ENCODE measurements at places on chromosomes 13 and 19.

- no peak for DNase-seq
Observed at GRCh38 chr13:34265046-34265679, 447.2 kb downstream of the RFC3 start.

GRCh38 chr19:16417660-16418596 lies 53.8 kb downstream of the EPS15L1 start:
- peak; percentile 92 for DNase-seq

- DNase-seq: no peak
Observed at GRCh38 chr13:98285852-98286594, 109.0 kb upstream of the RNF113B start.

DNA sequence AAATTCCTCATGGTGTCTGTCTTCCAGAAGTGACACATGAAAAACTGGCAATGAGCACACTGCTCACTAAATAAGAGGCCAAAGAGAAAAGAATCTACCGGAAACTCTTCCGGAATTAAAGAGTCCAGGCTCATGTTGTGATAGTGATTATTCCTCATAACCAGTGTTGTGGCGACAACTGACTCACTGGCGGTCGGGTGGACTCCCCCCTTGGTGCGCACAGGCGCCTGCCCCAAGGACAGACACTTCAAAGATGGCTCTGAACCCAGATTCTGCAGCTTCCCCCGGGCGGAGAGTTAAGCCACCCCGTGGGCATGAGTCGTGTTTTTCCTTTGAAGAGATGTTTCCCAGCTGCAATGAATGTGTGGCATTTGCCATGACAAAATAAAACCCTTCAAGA lies 10.3 kb downstream of the IL17D start:
- DNase-seq: no peak

DNA sequence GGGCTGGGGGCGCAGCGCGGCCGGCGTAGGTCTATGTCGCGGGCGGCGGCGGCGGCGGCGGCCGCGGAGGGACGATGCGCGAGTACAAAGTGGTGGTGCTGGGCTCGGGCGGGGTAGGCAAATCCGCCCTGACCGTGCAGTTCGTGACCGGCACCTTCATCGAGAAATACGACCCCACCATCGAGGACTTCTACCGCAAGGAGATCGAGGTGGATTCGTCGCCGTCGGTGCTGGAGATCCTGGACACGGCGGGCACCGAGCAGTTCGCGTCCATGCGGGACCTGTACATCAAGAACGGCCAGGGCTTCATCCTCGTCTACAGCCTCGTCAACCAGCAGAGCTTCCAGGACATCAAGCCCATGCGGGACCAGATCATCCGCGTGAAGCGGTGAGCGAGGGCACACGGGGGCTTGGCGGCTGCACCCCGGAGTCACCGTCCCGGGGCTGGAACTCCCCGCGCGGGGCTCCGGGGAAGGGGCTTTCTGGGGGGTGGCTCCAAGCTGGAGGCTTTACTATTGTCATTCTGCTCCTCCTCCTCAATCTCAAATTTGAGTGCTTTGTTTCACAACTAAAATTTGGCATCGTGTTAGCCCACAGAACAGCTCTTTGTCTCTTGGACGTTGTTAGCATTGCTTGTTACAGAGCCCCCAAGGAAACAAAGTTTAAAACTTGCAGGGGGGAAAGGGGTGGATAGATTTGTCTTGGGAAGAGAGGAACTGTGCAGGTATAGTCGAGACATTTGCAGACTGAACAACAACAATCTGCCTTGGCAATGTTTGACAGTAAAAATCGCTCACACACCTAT lies 630 bp downstream of the RAP2A start:
- DNase-seq: no peak

DNA sequence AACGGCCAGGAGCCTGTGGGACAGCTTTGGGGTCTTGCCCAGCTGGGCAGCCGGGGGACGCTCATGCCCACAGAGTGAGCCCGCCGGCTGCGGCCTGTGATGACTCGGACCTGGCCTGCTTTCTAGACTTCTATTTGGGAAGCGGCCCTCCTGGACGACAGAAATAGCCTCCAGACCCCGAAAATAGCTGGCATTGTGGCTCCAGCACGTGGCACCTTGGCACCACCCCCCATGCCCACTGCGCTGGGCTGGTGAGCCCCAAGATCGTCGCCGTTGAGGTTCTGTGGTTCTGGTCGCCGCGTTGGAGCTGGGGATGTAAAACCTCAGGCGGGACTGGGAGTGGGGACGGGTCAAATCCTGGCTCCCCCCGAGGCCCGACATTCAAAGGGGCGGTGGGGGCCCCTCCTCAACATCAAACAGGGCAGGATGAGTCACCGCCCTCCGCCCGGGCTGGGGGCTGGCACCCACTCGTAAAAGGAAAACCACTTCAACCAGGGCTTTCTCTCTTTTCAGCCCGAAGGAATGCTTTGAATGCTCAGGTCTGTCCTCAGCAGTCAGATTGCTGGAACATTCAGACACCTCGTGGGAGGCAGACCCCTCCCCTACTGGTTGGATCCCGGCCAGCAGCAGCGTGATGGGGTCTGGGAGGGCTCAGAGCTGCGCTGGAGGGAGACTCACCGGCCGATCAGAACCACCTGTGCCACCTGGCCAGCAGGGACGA lies 42.1 kb downstream of the GADD45B start:
- no peak for DNase-seq

- DNase-seq: no peak
Observed at GRCh38 chr13:51432576-51432975, 20.3 kb downstream of the INTS6 start.

- no peak for DNase-seq
Observed at GRCh38 chr13:25166306-25166705, 5.8 kb downstream of the AMER2 start.

DNA sequence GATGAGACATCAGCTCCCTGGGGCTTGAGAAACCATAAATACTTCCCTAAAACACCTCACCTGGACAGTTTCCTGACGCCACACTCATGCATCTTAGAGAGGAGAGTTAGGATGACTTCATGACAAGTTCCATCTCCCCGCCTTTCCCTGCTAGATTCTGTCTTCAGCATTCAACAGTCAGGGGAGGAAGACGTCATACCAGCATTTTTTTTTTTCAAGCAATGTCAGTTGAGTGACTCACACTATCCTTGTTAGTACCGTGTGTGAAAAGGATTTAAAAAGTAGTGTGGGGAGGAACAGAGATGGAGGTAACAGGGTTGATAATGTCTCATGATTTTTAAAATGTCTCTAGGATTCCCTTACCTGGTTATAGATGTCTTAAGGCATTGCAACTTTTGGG lies at the start of gene OR7D2:
TSS of gene OR7D2 (plus strand) at position 79 of the 400 bp plus-strand sequence. CDS start 6,803 bp downstream, outside the sequence.
- DNase-seq: no peak

GRCh38 chr19:53224606-53225005 lies 30.1 kb downstream of the ZNF677 start:
- DNase-seq: no peak
